ENCODE measurements at places on chromosomes 7 and 10.

- DNase-seq: no peak
Observed at GRCh38 chr7:95686109-95686508, 86.2 kb upstream of the DYNC1I1 start.

GRCh38 chr10:91838199-91838598, 40.0 kb downstream of the TNKS2 start:
- no peak for DNase-seq

- DNase-seq: no peak
Observed at GRCh38 chr7:75968561-75969001, 25.8 kb downstream of the TMEM120A start.

DNA sequence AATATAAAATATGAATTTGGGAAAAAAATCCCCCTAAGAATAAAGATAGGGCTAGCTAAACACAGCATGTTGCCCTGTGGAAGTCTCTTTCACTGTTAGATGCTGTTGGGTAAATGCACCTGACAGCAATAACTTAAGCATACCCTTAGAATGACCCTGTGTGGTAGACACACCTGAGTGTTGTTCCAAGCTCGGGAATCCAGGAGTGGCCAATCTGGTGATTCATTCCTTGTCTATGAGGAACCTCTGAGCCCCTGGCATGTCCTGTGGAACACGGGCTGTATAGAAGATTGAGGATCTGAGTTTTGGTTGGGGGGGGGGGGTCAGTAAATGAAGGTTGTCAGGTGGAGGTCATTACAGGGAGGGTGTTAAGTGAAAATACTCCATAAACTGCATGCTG, 730.0 kb upstream of the IGFBP3 start:
- DNase-seq: no peak

GRCh38 chr10:26911811-26912461, 51.2 kb upstream of the ABI1 start:
- no peak for DNase-seq

- DNase-seq: no peak
Observed at GRCh38 chr10:84012431-84012830, 126.9 kb upstream of the GHITM start.

DNA sequence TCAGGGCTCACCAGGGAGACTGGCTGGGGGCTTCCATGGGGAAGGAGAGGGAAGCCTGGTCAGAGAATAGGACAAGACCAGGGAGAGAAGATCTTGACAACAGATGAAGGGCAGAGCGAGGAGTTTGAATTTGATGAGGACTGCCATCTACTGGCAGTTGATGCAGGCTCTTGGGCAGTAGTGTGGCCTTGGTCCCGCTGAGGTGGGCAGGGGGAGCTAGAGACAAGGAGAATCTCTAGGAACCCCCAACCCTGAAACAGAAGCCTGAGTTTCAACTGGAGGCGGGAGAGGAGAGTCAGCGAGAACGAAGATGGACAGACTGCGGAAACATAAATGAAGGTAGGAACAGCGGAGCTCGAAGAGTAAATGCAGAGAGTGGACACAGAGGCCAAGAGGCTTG, 81.0 kb downstream of the PPP1R3C start:
- DNase-seq: no peak

DNA sequence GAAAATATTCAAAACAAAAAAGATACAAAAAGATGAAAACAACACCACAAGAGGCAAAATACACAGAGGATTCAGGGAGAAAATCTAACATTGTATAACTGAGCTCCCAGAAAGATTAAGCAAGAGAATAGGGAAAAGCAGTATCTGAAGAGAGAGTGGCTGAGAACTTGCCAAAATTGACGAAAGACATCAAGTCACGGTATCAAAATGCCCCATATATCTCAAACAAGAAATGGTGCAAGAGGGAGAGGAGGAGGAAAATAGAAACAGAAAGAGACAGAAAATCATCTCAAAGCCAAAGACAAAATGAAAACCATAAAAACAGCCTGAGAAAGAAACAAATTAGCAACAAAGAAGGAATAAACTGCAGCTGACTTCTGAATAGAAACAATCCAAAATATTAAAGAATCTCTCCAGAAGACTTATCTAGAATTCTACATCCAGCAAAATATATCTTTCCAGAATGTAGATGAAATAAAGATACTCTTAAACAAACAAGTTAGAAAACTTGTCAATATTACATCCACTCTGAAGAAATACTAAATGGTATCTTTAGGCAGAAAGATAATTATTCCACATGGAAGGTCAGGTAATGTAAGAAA, 5.5 kb downstream of the USP6NL start:
- no peak for DNase-seq

GRCh38 chr7:155618708-155619633, 25.5 kb upstream of the RBM33 start:
- no peak for DNase-seq

- DNase-seq: no peak
Observed at GRCh38 chr7:28068811-28069216, 111.8 kb downstream of the JAZF1 start.

DNA sequence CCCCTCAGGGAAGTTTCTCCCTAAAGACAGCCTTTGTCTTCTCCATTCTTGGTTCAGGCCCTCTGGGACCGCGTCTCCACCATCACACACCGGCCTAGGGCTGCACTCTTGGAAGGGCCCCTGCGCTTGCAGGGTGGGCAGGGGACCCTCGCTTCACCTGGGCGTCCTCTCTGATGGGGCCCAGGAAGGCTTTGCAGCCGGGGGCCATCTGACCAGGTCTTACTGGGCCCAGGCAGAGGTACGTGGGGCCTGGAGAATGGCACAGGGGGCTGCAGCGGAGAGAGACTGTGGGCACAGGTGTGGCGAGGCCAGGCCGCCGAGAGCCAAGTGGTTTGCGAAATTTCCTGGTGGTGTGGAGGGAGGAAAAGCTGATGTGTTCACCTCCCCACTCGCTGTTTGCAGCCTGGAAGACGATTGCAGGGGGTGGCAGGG, 44.4 kb downstream of the ALOX5 start:
- DNase-seq: no peak

GRCh38 chr10:78332012-78332411, 298.3 kb downstream of the RPS24 start:
- no peak for DNase-seq

DNA sequence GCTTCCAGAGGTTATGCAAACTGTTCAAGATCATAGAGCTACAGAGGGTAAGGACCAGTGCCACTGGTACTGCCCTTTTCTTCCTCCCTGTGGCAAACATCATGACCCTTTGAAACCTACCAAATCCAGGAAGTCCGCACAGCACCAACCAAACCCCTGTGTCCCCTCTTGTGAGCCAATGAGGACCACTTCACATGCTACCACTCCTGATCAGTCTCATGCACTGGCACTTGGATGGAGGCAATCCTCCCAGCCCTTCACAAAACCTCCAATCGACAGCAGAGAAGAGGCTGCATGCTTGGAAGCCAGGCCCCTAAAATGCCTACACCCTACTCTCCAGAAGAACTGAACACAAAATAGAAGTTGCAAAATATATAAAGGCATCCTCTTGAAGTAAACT, 248.0 kb downstream of the TNS3 start:
- no peak for DNase-seq

- DNase-seq: no peak
Observed at GRCh38 chr7:1698951-1699350, 28.9 kb downstream of the ELFN1 start.

GRCh38 chr7:55132890-55133551, 114.2 kb downstream of the EGFR start:
- peak; percentile 24 for DNase-seq

- DNase-seq: no peak
Observed at GRCh38 chr10:1369197-1369596, 313.0 kb downstream of the WDR37 start.

DNA sequence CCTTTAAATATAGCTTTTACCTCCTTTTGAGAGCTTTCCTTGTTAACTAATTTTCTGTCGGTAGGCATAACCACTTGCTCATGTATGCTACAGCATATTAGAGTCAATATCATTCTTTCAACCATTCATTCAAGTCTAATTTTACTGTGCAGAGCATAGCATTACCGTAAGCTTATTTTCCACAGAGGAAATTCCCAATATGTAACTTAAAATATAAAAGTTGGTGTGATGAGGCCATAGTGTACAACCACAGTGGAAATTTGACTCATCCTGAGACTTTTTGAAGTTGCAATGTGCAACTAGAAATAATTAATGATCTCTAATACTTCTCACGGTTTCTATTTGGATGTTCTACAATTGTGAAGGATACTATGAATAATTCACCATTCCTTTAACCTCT, 80.6 kb upstream of the KLF6 start:
- no peak for DNase-seq

DNA sequence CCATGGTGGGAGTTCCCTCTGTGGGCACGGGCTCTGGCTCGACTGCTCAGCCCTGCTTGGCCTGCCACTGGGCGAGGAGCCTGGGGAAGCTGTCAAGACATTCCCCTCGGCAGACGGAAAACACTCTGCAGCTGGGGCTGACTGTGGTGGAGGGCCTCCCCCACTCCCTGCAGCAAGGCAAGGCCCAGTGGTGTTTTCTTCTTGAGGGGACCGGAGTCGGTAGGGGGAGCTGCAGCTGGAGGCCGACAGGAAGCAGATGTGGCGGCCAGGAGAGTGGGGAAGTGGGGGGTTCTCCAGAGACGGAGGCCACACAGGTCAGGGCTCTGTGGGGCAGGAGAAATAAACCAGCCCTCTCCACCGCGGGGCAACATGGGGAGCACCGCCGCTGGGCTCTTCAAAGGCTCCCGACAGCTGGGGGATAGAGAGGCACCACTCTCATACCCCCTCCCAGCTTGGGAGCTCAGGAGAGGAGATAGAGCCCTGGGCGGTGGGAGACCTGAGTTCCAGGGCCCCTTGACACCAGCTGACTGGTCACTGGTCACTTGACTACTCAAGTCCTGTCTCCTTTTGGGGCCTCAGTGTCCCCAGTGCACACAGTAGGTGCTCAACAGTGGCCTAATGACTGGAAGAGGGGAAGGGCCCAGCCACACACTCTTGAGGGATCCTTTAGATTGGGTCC, 43.4 kb downstream of the PPIF start:
- no peak for DNase-seq

GRCh38 chr10:125559210-125559609, 123.8 kb downstream of the TEX36 start:
- DNase-seq: no peak

- peak; percentile 35 for DNase-seq
Observed at GRCh38 chr10:102673819-102674511, 29.7 kb downstream of the TRIM8 start.

- DNase-seq: no peak
Observed at GRCh38 chr10:108362961-108363360, 1198.5 kb upstream of the SORCS1 start.

DNA sequence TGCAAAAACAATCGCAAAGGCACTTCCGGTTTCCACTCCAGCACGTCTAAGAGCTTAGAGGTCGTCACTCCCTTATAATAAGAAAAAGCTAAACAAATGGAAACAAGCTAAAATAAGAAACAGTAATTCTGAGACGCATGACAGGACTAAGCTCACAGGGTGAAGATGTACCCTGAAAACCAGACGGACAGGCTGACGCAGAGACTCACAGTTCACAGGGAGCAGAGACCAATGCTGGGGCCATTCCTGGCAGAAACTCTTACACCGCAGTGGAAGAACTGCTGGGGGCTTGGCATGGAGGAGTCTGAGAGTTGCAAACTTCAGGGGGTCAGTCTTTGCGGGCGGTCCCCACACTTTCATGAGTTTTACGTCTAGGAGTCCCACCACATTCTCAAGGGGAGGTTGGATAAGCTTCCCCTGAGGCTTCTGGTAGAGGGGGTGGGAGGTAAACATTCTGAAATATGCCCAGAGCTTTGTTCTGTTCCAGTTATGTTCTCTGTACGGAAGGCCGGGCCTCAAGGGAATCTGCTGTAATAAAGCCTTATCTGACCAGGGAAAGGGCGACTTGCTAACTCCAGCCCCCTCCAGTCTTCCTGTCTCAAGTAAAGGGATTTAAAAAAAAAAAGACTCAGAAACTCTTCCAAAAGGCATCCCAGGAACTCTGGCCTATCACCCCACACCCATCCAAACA, 47.8 kb downstream of the BRI3 start:
- no peak for DNase-seq

GRCh38 chr7:141312828-141313521, 238.2 kb upstream of the AGK start:
- DNase-seq: no peak

DNA sequence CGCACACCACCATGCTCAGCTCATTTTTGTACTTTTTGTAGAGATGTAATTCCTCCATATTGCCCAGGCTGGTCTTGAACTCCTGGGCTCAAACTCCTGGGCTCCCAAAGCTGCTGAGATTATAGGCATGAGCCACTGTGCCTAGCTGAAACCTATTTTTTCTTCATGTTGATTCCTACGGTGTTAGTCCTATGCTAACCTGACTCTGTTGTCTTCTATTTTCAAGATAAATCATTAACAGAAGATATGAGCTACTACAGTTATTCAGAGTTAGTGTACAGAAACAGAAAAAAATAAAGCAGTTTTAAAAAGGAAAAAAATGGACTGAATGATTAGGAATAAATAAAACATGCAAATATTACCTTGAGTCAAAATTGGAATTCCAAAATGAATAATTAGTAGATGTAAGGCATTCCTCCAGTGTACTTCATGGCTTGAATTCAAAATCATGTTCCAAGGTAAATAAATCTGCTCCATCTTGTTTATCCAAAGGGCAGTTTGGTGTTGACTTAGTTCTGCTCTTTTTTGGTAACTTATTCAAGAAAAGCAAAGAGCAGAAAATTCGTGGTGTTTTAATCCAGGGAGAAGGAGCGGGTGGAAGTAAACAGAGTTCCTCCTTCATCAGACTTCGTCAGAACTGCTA, 185.8 kb downstream of the CACNB2 start:
- DNase-seq: no peak

DNA sequence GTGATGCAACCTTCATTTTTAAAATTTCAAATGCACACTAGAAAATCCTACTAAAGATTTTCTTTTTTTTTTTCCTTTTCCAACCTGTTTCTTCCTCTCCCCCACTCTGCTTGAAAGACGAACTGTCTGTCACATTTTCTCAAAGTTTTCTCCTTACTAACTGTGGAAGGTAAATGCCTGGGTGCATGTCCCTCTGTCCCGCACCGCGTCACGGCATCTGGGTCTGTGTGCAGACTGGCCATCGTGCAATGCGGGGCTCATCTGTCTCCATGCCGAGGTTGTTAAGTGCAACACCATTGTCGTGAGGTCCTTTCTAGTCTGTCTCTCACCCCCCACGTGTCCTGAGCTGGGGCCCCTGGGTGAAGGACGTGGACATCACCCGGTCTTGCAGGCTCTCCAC, 28.4 kb downstream of the PFKFB3 start:
- DNase-seq: no peak

DNA sequence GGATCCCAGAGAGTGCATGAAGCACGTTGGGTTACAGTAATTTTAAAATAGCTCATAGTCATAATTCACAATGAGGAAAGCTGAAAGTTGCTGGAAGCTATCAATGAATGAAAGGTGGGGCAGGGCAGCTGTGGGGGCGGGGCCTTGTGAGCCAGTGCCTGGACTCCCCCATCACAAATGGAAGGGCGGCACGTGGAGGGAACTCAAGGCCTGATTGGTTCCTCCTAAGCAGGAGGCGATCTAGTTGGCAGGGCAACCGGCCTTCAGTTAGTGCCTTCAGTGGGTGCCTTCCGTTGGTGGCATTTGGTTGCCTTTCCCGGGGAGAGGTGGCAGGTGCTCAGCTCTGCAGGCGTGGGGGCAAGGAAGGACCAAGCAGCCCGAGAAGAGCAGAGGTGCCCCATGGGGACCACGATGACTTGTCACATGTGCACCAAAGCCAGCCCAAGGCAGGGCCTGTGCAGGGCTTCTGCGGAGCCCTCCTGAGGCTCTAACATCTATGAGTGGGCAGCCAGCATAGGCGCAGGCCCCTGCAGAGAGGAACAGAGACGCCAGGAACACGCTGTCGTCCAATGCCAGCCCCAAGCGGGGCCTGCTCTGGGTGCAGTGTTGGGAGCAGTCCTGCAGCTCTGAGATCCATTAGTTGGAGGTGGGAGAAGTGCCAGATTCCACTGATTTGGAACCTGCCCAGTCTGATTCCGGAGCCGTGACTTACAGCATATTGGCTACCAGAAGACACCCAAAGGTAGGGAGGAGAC, 59.8 kb upstream of the PDSS1 start:
- no peak for DNase-seq
